Stimulated activated CD8-positive, alpha-beta memory T cell treated with anti-CD3 and anti-CD28 coated beads, Interleukin-15, amount 100 ng/mL, for 48 hours (primary cell): ENCODE measurements at places on chromosomes 12 and 14.

DNA sequence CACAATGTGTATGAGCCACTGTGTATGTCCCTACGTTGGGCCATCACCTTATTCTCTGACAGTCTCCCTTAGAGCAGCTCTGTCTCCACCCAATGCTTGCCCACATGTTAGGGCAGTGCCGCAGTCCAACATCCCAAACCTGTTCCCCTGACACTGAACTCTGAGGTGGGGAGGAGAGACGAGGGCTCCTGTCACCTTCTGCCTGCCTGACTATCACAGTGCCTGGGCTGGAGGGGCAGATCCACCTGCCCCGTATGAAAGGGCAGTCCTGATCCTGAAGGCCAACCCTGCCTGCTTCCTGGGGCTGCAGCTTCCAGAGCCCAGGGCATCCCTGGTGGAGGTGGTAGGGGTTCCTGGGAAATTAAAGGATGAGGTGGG lies 2.2 kb downstream of the TGM1 start:
- no peak for DNase-seq

DNA sequence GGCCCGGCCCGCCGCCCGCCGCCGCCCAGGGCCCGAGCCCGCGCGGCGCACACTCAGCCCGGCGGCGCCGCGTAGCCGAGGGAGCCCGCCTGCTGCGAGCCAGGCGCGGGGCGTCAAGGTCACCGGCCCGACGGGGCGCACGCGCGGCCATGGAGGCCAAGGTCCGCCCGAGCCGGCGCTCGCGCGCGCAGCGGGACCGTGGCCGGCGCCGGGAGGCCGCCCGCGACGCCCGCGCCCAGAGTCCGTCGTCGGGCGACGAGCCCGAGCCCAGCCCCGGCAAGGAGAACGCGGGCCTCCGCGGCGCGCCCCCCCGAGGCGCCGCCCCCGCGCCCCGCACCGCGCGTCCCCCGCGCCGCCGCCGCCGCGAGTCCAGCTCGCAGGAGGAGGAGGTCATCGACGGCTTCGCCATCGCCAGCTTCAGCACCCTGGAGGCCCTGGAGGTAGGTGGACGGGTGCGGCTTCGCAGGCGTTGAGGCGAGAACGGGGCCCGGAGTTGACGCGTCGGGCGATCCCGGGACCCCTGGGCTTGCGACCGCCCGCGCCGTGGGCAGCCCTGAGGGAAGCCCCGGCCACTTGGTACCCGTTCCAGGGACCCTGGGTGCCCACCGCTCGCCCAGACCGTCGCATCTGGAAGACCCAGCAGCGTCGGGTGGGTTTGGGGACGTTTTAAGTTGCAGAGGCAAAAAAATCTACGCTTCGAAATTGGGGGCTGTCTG lies 629 bp downstream of the FBRSL1 start:
- no peak for DNase-seq

DNA sequence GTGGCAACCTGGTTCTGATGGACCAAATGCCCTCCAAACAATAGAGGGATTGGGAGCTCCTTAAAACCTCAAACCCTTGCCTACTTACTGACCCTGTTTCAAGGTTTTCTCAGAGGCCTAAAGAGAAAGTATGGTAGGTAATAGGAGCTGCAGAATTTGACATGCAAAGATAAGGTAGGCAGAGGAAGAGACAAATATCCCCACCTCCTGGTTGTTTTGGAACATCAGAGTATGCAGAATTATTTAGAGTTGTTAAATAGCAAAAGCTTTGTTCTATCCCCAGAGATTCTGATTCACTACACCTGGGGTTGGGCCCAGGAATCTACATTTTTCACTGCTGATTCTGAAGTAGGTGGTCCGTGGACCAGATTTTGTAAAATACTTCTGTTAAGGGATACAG lies 421.2 kb downstream of the SOX5 start:
- DNase-seq, result no peak

GRCh38 chr14:88276923-88277596 lies 46.0 kb downstream of the KCNK10 start:
- DNase-seq, result no peak

DNA sequence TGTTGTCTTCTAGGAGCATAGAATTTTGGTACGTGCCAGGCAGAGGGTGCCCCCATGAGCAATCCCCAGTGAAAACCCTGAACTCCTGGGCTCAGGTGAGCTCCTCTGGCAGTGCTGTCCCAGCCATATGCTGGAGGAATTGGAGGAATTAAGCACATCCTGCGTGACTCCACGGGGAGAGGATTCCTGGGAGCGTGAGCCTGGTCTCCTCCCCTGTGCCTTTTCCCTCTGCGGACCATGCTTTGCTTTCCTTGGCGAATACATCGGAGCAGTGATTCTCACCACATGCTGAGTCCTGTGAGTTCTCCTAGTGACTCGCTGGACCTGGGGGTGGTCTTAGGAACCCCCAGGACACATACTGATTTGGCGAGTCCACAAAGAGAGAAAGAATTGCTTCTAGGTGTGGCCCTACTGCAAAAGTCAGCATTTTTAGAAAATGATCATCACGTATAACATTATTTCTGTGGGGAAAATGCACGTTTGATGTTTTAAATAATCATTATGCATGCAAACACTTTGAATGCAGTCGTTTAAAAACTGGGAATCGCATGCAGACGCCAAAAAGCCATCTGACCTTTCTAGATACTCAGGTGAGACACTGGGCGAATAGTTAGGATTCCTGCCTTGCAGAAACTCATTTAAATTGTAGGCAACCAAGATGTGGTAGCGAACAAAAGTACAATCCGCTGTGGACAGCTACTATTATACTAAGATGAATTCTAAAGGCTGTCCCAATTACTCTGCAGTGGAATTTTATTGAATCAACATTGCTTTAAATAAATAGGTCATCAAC lies 370.9 kb downstream of the TMEM132D start:
- DNase-seq, result no peak

- no peak for DNase-seq
These were observed 6.4 kb downstream of the CSRP2 start for GRCh38 chr12:76872415-76872814.

- no peak for DNase-seq
These were observed 136.3 kb downstream of the SCARB1 start for GRCh38 chr12:124727264-124727800.

- DNase-seq, result no peak
These were observed 44.6 kb downstream of the A2ML1 start for GRCh38 chr12:8867009-8867408.
